ENCODE measurements at places on chromosomes 6 and 20. TPM values are rescaled to one million over a fixed set of nuclear protein-coding genes. Genes with fewer than 3 reads are reported as not detected.

The CLVS2 gene
- not detected for total RNA-seq

The FAM83D gene
- total RNA-seq = 1.6 TPM

The SLC35F1 gene
- not detected for total RNA-seq

The CENPQ gene
- 3.3 TPM for total RNA-seq

The RIPPLY2 gene
- 0.97 TPM for total RNA-seq

The OLIG3 gene
- total RNA-seq = not detected

The MUCL3 gene
- not detected for total RNA-seq

The HLA-G gene
- not detected for total RNA-seq

The ASIP gene
- total RNA-seq = 0.32 TPM

The SYTL3 gene
- 1.3 TPM for total RNA-seq

The OPRM1 gene
- not detected for total RNA-seq

The BEND6 gene
- 18.2 TPM for total RNA-seq

The DDO gene
- total RNA-seq = 0.16 TPM

The PPP1R14C gene
- total RNA-seq = 0.16 TPM

The NFATC2 gene
- total RNA-seq = 1.8 TPM

The OTOR gene
- total RNA-seq = not detected

The TULP4 gene
- total RNA-seq = 110 TPM

The MLN gene
- total RNA-seq = not detected

The TRAPPC3L gene
- not detected for total RNA-seq

The BPIFB4 gene
- not detected for total RNA-seq

The FAM120B gene
- 20.4 TPM for total RNA-seq

The RAB22A gene
- total RNA-seq = 22.1 TPM

The PRDM13 gene
- total RNA-seq = not detected

The SERPINB1 gene
- 20.8 TPM for total RNA-seq

The TRIM10 gene
- not detected for total RNA-seq

The RSPO3 gene
- 13.6 TPM for total RNA-seq

The OVOL2 gene
- not detected for total RNA-seq

The LY86 gene
- not detected for total RNA-seq

The MYB gene
- total RNA-seq = 0.16 TPM

The GSTA3 gene
- not detected for total RNA-seq

The SPEF1 gene
- total RNA-seq = not detected

The TRIM40 gene
- not detected for total RNA-seq

The C20orf204 gene
- total RNA-seq = 1.7 TPM

The ZFAND3 gene
- total RNA-seq = 31.6 TPM

The TPBG gene
- total RNA-seq = 73.3 TPM

The THEMIS gene
- total RNA-seq = 0.16 TPM

The BPIFA1 gene
- not detected for total RNA-seq

The ZNF334 gene
- 1.9 TPM for total RNA-seq

The ZBTB24 gene
- total RNA-seq = 19.5 TPM

The FHL5 gene
- not detected for total RNA-seq

The WFDC5 gene
- total RNA-seq = not detected
